Posterior vena cava (tissue), 2 donors: ENCODE measurements at places on chromosomes 16 and 17. TPM values are rescaled to one million over a fixed set of nuclear protein-coding genes. Genes with fewer than 3 reads are reported as not detected.

DNA sequence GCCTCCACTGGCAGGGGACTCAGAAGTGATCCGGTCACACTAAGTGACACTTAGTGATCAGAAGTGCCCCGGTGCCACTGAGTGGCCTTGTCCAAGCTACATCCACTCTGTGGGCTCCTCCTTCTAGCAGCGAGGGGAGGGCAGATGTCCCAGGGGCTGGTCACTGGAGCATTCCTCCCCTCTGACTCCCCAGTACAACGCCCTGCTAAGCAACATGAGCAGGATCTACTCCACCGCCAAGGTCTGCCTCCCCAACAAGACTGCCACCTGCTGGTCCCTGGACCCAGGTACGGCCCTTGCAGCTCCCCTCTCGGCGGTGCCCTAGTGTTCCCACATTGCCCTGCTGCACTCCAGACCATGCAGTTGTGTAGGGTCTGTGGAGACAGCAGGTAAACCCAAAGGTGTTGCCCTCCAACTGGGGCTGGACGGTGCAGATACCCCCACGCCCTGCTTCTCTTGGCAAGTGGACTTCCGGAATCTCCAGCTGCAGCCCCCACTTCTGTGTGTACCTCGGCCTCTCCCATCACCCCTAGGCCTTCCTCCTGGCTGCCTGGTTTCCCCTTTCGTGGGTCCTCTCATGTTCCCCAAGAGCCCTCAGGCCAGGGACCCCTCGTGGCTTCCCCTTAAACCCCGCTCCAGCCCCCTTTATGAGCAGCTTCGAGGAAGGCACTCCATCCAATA is 2.1 kb downstream of the ACE start:
- DNase-seq: peak; percentile 94

GRCh38 chr17:49680314-49680713 is 2.4 kb upstream of the SPOP start:
- DNase-seq: no peak

GRCh38 chr16:17159617-17160016 is 311.1 kb downstream of the XYLT1 start:
- no peak for DNase-seq

- DNase-seq: peak; percentile 79
These were observed 6.9 kb upstream of the SLC38A8 start for GRCh38 chr16:84049403-84050060.

GRCh38 chr17:2398182-2398581 is 2.7 kb downstream of the MNT start:
- no peak for DNase-seq

GRCh38 chr17:6574687-6575595 is 18.6 kb upstream of the PITPNM3 start:
- peak; percentile 86 for DNase-seq

DNA sequence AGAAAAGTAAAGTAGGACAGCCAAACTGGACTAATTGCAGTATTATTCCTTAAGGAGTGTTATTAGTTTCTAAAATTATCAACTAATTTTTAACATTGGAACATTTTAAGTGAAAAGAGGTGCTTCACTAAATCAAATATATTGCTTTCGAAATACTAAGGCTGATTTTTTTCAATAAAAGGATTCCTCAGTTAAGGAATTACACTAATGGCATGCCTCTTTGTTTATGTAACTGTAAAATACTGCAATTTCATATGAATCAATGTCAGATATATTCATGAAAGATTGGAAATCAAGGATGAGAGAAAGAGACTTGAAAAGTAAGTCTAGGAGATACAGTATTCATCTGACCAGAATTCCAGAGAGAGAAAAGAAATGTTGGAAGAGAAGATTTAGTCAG is 129.8 kb downstream of the TANC2 start:
- no peak for DNase-seq

DNA sequence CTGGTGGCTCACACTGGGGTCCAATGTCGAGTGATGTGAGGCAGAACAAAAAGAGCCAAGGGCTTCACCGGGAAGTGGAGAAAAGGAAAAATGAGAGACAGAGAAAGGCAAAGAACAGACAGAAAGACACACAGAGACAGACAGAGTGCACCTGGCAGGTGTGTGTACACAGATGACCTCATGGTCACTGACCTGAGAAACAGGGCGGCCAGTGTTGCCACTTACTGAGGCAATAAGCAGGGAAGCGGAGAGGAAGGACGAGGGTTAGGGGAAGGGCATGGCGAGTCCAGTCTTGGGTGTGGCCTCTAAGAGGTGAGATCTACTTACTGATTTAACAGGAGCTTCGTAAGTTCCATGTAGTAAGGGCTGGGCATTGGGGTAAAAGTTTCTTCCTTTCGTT is 7.5 kb downstream of the GINS2 start:
- no peak for DNase-seq

- no peak for DNase-seq
These were observed 347.6 kb downstream of the SNX29 start for GRCh38 chr16:12324152-12324551.

DNA sequence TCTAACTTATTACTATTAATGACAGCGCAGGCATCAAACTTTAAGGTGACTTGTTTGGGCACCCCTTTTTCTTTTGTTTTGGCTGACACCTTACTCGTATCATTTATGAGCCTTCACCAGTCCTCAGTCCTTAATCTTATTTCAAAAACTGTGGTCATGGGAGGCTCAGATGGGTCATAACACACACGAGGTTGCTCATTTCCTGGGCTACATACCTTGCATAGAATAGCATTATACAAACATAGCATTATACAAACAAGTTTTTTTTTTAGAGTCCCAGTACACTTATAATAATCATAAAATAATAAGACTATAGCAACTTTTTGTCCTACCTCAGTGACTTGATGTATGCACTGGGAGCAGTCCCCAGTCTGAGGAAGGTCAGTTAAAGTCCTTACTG is 11.2 kb upstream of the ACSF2 start:
- no peak for DNase-seq

DNA sequence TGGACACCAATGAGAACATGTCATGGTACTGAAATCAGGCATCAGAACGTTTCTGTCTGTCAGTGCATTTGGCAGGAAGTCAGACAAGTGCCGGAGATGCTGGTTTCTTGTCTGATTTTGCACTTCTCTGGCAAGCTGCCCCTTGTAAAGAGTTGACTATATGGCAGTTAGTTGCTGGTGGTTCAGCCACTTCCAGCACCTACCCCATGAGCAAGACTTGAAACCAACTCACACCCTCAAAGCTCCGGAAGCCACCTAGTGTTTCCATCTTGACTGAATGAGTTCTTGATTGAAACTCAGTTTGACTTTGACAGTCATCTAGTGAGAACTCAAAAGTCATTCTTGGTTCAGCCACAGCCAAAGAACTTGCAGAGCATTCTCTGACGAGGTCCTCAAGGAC is 225.1 kb downstream of the SPECC1 start:
- DNase-seq: no peak

GRCh38 chr17:79036596-79036995 is 12.6 kb downstream of the C1QTNF1 start:
- DNase-seq: peak; percentile 57

GRCh38 chr16:58515125-58515870 is at the start of gene SETD6:
SETD6 (plus strand) TSS chr16:58515517; CDS start chr16:58515538, 21 bp downstream.
- DNase-seq: peak; percentile 96

The ST6GALNAC2 gene
- 3.1 TPM for total RNA-seq

The EPX gene
- total RNA-seq: not detected

The KRTAP4-6 gene
- not detected for total RNA-seq

The LPO gene
- total RNA-seq: not detected

The RAB37 gene
- total RNA-seq: 1.6 TPM

The PRAC2 gene
- not detected for total RNA-seq

The CPHXL2 gene
- total RNA-seq: not detected

The SHMT1 gene
- total RNA-seq: 19.3 TPM

The IGFBP4 gene
- total RNA-seq: 1,004 TPM

The C17orf50 gene
- total RNA-seq: not detected

The TEDC2 gene
- total RNA-seq: 0.86 TPM

The RND2 gene
- 2.2 TPM for total RNA-seq

The NPTX1 gene
- 0.14 TPM for total RNA-seq

The PDILT gene
- not detected for total RNA-seq
